ENCODE measurements at places on chromosomes 6 and 20.

- DNase-seq: no peak
Observed at GRCh38 chr6:3825851-3826581, 23.2 kb upstream of the FAM50B start.

GRCh38 chr6:3331971-3332370 is 73.2 kb downstream of the PSMG4 start:
- no peak for DNase-seq

DNA sequence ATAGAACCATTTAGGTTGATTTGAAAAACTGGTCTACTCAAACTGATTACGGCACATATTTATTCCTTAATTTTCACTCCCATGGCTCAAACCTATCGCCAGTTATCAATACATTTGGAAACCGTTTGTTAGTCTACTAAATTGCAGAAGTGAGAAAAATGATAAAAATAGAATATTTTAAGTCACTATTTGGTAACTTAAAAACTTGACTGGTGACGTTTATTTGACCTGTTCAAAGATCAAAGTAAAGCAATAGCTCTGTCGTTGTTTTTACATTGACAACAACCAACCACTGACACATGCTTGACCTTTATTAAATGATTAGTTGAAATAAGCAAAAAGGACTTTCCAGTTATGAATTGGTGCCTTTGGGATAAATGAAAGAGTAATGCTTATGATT is 402.9 kb upstream of the MAP3K7 start:
- no peak for DNase-seq

DNA sequence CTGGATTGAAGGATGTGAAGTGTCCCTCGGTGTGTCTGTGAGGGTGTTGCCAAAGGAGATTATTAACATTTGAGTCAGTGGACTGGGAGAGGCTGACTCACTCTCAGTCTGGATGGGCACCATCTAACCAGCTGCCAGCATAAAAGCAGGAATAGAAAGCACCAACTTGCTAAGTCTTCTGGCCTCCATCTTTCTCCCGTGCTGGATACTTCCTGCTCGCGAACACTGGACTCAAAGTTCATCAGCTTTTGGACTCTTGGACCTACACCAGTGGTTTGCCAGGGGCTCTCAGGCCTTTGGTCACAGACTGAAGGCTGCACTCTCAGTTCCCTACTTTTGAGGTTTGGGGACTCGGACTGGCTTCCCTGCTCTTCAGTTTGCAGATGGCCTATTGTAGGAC is 220.3 kb upstream of the LRFN2 start:
- no peak for DNase-seq

DNA sequence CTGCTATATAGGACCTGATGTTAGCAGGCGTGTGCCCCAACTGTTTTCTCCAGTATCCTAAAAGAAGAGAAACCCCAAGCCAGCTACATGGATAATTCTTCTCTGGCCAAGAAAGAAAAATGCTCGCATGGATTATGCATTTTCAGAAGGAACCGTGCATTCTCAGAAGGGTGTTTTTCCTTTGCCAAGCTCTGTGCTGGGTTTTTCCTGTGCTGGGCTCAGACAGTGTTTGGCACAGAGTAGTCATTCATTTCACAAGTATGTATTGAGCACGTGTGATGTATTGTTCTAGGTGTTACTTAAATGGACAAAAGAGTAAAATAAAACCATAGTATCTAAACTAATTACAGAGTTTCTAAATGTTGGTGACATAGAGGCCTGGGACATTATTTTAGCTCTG is 62.7 kb upstream of the ZNF133 start:
- DNase-seq: no peak

DNA sequence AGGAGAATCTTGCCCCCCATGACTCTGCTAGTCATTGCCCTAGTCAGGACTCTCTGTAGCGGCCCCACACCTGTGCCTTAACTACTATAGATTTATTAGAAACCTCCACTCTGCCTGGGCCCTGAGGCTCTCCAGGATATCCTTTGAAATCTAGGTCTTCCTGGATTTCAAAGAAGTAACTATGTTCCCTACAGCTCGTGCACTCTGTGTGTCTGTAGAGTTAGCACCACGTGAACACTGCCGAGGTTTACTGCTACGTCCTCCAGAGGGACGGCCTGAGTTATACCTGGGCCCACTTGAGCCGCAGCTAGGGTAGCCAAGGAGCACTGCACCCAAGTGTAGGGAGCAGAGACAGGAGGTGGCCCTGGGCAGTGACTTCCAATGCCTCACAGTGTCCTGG is 19.8 kb downstream of the GLP1R start:
- no peak for DNase-seq

DNA sequence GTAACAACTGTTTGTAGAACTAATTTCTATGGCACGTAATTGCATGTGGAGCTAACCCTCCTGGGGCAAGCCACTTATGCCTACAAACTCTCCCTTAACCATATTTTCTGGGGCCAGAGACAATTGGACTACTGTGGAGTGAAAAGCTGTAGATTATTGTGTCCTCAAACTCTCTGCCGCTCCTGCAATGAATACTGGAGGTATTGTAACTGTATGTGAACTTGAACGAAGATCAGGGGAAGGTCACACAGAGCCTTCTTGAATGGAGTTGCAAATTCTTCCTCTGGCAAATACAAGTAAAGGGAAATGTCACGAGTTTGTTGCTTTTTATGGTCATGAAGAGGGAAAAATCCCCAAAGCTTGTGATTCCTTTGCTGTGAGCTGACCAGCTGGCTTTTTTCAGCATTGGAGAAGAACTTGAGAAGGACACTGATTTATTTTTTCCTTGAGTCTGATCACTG is 18.2 kb downstream of the AKAP12 start:
- DNase-seq: no peak

- DNase-seq: no peak
Observed at GRCh38 chr6:143059663-143060353, 881 bp upstream of the AIG1 start.

- no peak for DNase-seq
Observed at GRCh38 chr20:57522380-57523140, 2.4 kb downstream of the CTCFL start.

- no peak for DNase-seq
Observed at GRCh38 chr6:105522626-105523322, 119.9 kb upstream of the PREP start.

- DNase-seq: no peak
Observed at GRCh38 chr6:53369051-53369450, 20.3 kb upstream of the ELOVL5 start.

GRCh38 chr6:55882718-55883569 is 7.6 kb upstream of the BMP5 start:
- no peak for DNase-seq

All from SHP77 treated with DMSO at 0.1 percent for 48 hours (cell line).